ENCODE measurements at places on chromosomes 11 and 22.

DNA sequence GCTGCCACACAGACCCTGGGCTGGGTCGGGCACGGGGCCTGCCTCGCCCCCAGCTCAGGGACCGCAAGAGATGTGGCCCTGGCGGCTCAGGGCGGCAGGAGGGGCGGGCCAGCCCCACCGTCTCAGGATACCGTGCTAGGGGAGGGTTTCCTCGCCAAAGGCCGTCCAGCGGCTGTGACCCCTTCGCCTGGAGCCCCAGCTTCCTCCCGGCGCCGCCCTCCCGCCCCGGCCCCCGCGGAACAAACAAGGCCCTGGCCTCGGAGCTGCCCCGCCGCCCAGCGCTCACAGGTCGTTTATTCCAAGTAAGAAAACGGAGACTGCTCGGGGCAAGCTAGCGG is 543 bp upstream of the AP2A2 start:
- no peak for DNase-seq

- no peak for DNase-seq
Measured at GRCh38 chr11:28442131-28442530, 333.9 kb downstream of the METTL15 start.

- no peak for DNase-seq
Measured at GRCh38 chr11:31262761-31263160, 106.8 kb downstream of the DCDC1 start.

- DNase-seq, result no peak
Measured at GRCh38 chr11:63558459-63559157, 4.6 kb downstream of the PLAAT2 start.

DNA sequence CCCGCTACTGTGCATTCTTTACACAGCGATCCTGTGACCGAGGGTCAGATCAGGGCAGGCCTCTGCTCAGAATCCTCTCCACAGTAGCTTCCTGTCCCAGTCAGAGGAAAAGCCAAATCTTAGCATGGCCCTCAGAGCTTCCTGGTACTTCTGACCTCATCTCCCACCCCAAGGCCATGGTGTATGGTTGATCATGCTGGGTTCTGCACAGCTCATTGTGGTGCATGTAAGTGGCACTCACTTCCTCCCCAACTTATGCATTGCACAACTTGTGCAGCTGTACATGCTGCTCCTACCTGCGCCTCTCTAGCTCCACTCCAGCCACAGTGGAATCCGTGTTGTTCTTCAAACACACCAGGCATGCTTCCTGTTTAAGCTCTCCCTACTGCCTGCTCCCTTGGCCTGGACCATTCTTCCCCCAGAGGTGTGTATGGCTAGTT is 20.3 kb downstream of the BMAL1 start:
- DNase-seq, result no peak

GRCh38 chr11:101723371-101723770 is 139.6 kb upstream of the TRPC6 start:
- DNase-seq, result no peak

DNA sequence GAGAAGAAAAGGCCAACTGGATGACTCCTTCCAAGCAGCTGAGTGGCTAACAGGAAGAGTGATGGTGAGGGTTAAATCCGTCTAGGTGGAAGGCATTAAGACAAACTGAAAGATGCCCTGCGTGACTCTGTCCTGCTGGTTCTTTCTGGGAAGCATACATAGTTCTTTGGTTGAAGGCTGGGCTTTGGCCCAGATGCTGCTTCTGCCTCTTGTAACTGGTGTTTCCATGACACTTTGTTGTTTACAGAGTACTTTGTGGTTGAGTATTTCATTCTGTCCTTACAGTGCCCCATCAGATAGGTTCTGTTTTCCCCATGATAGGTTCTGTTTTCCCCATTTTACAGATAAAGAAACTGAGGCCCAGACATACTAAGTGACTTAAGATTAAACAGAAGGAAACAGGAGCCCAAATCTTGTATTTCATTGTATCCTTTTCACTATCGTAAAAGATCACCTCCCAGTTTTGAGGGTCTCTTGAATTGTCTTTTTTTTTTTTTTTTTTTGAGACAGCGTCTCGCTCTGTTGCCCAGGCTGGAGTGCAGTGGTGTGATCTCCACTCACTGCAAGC is 124.3 kb upstream of the RASSF10 start:
- DNase-seq, result no peak

DNA sequence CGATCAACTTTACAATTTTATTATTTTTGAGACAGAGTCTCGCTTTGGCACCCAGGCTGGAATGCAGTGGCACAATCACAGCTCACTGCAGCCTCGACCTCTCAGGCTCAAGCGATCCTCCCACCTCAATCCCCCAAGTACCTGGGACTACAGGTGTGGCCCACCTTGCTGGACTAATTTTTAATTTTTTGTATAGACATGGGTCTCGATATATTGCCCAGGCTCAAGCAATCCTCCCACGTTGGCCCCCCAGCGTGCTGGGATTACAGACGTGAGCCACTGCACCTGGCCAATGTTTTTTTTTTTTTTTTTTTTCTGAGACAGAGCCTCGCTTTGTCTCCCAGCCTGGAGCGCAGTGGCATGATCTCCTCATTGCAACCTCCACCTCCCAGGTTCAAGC is 2.0 kb upstream of the PPFIA1 start:
- DNase-seq, result no peak

- DNase-seq, result no peak
Measured at GRCh38 chr11:74175920-74176319, 4.8 kb downstream of the PPME1 start.

DNA sequence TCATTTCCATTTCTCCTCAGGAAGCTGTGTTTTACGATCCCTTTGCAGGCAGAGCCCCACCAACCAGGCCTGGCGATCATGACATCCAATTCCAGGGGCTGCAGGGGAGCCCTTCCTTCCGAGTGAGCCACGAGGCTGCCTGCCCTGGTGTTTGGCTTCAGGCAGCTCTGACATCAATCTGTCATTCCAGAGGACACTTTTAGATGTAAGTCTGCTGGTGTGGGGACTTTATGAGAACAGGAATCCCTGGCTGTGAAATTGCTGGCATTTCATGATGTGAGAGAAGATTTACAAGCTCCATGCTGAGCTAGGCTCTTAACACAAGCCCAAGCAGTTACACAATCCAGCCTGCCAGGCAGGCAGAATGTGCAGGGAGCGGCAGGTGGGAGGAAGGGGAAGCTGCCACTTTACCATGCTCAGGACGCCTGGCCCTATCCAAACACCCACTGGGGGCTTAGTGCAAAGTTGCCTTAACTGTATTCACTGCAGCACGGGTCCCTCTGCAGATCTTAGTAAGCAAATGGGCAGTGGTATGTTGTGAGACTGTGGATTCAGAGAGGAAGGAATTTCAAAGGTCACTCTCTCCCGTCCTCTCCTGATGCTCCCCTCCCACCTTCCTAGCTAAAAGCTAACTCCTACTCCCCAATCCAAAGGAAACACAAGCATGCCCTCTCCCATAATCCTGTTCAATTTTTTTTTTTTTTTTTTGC is 43.4 kb upstream of the MICAL2 start:
- peak; percentile 87 for DNase-seq

DNA sequence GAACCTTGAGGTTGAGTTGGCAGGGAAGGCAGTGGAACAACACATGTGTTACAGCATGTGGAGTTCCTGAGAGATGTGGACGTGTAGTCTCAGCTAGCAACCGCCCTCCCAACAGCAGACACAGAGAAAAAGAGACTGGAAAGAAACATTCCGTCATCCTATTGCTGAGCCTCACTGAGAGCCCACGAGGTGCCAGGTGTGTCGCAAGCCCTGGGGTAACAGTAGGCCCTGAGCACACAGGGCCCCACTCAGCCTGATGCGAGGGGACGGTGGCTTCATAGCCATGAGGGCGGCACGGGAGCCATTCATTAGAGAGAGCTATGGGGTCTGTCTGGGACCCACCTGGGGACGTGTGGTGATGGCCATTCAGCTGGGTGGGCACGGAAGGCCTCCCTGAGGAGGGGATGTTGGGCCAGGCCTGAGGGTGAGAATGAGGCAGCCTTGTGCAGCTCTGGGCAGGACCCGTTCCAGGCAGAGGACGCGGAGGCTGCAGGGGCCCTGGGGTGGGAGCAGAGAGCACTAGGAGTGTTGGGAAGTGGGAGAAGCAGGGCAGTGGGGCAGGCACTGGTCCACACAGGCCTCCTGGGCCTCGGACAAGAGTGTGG is 26.2 kb downstream of the MPPED1 start:
- DNase-seq, result no peak

- peak; percentile 5 for DNase-seq
Measured at GRCh38 chr11:84056653-84057376, 770.6 kb upstream of the CCDC90B start.

GRCh38 chr22:48416396-48417224 is 1411.1 kb downstream of the BRD1 start:
- DNase-seq, result no peak

DNA sequence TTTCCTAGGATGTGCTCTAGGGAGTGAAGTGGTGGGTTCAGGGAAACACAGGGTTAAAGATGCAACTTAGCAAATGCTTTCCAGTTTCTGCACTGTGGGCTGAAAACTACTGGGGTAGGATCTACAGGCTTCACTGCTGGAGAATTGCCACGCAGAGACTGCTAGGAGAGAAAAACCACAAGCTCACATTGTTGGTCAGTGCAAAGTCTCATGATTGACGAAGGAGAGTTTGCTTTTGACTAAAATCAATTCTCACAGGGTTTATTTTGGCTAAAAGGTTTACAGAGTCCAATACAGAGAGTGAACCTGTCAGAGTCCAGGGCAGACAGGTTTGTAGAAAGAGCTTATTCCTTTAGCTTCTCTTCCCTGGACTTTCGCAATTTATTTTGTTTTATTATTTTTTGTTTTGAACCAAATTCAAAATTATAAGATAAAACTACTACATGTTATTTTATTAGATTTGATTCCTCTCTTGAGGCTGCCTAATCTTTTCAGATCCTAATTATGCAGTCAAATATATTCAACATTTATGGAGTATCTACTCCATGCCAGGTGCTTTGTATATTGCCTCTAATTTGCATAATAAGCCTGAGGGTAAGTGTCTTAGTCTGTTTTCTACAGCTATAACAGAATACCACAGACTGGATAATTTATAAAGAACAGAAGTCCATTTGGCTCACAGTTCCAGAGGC is 64.7 kb downstream of the MTNR1B start:
- DNase-seq, result no peak

- DNase-seq, result no peak
Measured at GRCh38 chr11:11535611-11536010, 86.2 kb downstream of the GALNT18 start.

GRCh38 chr22:43528601-43529360 is 117.0 kb downstream of the MPPED1 start:
- DNase-seq, result no peak

- DNase-seq, result no peak
Measured at GRCh38 chr11:19920982-19921381, 208.3 kb downstream of the NAV2 start.

DNA sequence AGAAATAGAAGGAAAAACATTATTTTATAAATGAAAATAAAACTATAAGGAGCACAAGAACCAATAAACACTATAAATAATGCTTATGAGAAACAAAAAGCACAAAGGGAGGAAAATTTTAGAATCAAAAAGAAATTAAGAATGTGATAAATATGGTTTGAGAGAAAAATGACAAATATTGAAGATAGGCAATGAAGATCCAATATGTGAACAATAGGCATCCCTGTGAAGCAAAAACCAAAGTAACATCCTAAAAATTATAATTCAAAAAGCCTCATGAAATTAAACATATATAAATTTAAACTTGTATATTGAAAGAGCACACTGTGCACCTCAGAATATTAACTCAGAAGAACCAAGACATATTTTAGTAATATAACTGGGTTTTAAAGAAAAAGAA is 216.2 kb downstream of the GRIK4 start:
- no peak for DNase-seq

GRCh38 chr11:73192272-73192671 is 25.8 kb upstream of the P2RY2 start:
- peak; percentile 51 for DNase-seq

- DNase-seq, result peak; percentile 25
Measured at GRCh38 chr11:70935006-70935768, 317.2 kb downstream of the SHANK2 start.

GRCh38 chr11:114193730-114194679 is 102.2 kb upstream of the NNMT start:
- DNase-seq, result no peak

- no peak for DNase-seq
Measured at GRCh38 chr22:35600476-35600875, 16.7 kb downstream of the MB start.
